M059J (cell line): ENCODE measurements at places on chromosomes 7 and 10. TPM values are rescaled to one million over a fixed set of nuclear protein-coding genes. Genes with fewer than 3 reads are reported as not detected.

Gene CLRN3
- not detected in 2 replicates for total RNA-seq

GRCh38 chr7:139675127-139676125, 102.4 kb downstream of the HIPK2 start:
- no peak for DNase-seq

- DNase-seq = no peak
Measured at GRCh38 chr7:134062460-134062859, 64.7 kb upstream of the LRGUK start.

DNA sequence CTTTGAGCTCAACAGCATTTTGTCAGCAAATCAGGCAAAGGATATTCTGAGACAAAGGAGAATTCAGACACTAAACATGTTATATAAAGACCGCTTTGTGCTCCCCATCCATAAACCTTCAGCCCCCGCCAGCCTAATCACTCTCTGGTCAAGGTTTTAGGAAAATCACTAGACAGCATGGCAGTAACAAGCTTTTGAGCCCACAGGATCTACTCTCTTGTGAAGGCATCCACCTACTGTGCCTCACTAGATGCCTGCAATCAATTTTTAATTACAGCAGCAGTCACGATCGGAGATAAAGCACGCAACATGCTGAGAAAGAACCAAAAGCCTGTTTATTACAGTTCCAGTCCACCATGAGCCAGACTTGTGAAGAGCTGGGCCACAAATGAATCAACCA, 19.1 kb downstream of the PDE1C start:
- no peak for DNase-seq

GRCh38 chr7:48872548-48872947, 51.8 kb upstream of the CDC14C start:
- DNase-seq = no peak

DNA sequence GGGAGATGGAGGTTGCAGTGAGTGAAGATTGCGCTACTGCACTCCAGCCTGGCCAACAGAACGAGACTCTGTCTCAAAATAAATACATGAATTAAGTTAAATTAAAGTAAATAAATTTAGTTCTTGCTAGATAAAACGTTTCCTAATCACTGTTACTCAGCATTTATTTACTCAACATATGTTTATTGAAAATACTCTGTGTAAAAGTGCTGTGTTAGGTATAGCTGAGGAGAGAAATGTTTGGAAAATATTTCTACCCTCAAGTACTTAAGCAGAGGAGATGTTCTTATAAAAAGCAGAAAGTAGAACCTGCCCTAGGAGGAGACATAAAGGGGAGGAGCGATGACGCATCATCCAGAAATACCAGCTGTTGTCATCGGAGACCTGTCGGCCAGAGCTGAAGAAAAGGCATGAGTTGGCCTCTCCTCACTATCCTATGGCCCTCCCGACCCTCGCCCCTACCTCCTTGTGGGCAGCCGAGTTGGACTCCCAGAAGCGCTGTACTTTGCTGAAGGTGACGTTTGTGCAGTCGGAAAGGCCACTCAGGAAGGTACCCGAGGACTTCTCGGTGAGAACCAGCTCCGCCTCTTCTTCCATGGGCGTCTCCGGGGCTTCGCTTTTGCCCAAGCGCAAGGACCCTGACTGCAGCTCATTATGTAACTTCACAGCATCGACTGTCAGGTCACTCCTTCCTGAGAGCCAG, 1.1 kb downstream of the RRP12 start:
- peak; percentile 76 for DNase-seq

DNA sequence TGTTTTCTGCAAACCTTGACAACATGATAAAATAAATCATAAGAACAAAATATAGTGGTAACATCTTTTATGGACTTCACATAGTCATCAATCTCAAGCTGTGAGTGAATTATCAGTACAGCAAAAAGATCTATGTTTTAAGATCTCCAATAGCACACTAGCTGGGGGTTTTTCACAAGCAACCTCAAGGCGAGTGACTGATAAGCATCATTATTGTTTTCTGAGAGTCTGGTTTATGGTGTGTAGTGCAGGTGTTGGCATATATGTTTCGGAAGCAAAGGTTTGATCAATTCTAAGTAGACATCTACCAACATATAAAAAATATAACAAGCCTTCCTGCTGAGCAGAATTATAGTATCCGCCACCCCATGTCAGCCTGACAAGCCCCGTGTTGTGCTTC, 403.8 kb upstream of the MGMT start:
- DNase-seq = no peak

DNA sequence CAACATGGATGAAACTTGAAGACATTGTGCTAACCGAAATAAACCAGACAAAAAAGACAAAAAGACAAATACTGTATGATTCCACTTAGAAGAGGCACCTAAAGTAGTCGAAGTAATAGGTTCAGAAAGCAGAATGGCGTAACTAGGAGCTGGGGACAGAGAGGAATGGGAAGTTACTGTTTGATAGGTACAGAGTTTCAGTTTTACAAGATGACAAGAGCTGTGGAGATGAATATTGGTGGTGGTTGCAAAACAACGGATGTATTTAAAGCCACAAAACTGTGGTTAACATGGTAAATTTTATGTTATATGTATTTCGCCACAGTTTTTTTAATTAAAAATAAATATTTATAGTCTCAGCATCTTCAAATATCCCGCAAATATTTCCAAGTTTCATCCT, 64.1 kb upstream of the DIP2C start:
- no peak for DNase-seq

DNA sequence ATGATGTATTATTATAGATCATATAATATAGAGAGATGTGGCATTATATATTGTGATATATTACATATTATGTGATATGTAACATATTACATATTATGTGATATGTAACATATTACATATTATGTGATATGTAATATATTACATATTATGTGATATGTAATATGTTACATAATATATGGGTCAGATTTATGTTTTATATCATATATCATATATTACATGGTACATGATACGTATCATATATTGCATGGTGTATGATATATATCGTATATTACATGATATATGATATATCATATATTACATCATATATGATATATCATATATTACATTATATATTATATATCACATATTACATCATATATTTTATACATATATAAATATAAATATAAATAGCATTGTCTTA, 164.1 kb upstream of the NEBL start:
- DNase-seq = no peak

GRCh38 chr7:9083837-9084236, 650.4 kb downstream of the NXPH1 start:
- no peak for DNase-seq

Gene OTUD1
- 3.4 and 3.7 TPM in 2 replicates for total RNA-seq

GRCh38 chr7:90345595-90346335, 751 bp upstream of the GTPBP10 start:
- DNase-seq = peak; percentile 51

- DNase-seq = peak; percentile 54
Measured at GRCh38 chr7:39085590-39086049, 107.9 kb downstream of the POU6F2 start.

DNA sequence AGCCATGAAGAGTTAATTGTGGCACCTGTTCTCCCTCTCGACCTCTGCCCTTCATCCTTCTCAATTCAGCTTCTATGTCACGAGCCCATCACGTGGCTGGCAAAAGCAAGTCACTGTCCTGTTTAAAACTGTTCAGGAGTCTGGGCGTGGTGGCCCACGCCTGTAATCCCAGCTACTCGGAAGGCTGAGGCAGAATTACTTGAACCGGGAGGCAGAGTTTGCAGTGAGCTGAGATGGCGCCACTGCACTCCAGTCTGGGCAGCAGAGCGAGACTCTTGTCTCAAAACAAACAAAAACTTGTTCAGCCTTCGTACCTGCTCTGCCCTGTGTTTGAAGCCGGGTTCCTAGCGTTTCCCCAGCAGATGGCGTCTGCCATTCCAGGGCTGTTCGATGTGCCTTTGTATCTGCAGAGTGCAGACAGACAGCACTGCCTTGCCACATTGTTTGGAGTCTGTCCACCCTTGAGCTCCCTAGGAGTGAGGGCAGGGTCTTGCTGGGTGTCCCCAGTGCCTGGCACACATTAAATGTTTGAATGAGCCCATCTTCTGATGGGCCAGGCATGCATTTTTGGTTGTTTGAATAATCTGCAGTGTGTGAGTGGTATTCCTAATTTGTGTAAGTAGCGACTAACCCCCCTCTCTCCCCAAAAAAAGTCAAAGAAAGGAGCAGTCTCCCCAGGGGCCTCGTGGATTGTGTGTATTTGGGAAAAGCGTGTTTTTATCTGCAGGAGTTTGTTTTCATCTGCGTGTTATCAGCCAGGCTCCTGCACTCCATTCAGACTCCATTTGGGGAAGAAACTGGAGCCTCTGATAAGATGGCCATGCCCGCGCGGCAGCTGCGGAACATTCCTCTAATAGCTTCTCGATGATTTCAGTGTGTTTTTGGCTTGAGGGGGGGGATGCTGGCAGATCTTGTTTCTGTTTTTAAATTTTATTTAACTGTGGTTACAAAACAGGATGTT, 61.2 kb downstream of the DNAJB6 start:
- peak; percentile 22 for DNase-seq

DNA sequence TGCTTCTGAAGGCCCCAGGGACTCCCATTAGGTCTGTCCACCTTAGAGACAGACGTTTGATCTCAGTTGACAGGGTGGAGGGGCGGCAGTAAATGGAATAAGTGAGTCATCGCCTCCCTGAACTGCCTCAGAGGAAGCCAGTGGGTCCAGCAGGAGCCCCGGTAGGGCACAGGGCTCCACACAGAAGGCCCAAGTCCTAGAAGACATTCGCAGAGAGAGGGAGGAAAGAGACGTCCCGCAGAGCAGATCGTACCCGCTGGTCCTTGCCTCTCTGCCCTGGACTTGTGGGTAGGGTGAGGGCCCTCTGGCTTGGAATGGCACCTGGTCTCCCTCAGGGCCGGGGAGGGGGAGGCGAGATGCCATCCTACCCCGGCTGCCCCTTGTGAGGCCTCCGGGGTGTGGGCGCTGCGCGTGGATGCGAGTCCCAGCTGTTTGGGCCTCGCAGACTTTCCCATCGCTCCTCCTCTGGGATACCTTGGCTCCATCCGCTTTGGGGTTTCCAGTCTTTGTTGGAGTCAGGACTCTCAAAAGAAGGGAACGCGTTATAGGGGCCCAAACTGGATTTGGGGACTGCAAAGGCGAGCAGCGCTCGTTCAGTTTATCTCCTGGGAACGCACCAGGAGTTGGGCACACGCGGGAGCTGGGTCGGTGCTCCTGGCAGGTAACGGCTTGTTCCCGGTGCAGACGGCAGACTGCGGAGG, 5.1 kb downstream of the TLX1 start:
- peak; percentile 60 for DNase-seq

GRCh38 chr7:90574820-90575187, 21.3 kb upstream of the CDK14 start:
- no peak for DNase-seq

Gene VAX1
- not detected in 2 replicates for total RNA-seq

Gene MKX
- 0.64 and 1.8 TPM in 2 replicates for total RNA-seq

DNA sequence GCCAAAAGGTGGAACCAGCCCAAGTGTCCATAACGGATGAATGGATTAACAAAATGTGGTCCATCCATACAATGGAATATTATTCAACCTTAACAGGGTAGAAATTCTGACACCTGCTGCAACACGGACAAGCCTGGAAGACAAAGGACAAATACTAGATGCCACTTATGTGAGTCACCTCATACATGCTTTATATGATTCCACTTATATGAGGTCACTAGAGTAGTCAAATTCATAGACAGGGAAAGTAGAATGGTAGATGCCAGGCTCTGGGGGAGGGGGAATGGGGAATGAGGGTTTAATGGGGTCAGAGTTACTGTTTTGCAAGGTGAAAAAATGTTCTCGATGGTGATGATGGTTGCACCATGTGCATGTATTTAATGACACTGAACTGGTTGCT, 34.0 kb upstream of the CYTH3 start:
- peak; percentile 91 for DNase-seq

DNA sequence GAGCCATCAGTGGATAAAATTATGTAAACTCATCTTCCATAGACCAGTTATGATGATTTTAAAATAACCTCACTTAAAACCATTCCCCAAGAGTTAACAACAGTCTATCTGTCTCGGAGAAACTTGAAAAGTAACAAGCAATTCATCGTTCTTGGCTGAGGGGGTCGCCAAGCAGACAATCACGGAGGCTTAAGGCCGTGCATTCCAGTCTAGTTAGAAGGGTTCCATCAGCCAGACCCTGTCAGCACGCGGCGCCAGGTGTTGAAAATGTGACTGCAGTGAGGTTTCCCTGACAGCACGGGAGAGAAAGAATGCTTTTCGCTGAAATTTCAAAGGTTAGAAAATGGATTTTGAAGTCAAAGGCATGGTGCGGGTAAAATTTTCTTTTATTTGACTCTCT, 1025.0 kb upstream of the CELF2 start:
- DNase-seq = no peak

Gene OR2A12
- total RNA-seq = not detected in 2 replicates

Gene ZNF425
- 1.1 and 3.1 TPM in 2 replicates for total RNA-seq

GRCh38 chr7:116691664-116692063, 19.7 kb downstream of the MET start:
- peak; percentile 87 for DNase-seq

- no peak for DNase-seq
Measured at GRCh38 chr10:131282961-131283360, 28.6 kb downstream of the TCERG1L start.

DNA sequence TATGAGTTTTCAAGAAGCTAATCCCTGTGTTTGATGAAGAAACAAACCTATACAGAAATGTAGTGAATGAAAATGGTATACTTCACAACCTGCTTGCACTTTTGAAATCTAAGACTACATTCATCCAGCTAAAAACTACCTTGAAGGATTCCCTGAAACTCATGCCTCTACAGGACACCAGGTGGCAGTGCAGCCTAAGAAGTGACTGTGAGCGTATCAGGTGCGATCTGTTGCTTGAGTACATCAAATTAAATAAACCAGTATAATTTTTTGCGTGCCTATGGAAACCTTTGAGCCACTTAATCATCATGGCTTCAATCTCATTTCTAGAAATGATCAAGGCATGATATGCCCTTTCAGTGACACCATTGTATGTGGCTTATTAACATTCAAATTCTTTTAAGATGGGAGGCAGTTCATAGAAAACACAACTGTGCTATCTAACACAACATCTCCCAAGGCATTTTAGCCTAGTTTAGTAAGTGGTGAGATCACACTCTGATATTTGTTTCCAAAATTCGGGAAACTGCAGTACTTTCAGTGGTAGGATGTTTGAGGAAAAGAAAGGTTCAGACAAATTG, 57.4 kb downstream of the PPP1R17 start:
- DNase-seq = peak; percentile 75

Gene FAM25A
- total RNA-seq = not detected in 2 replicates

GRCh38 chr7:114539575-114539974, 125.0 kb downstream of the FOXP2 start:
- DNase-seq = peak; percentile 4

Gene ZWINT
- total RNA-seq = 141 and 177 TPM in 2 replicates

GRCh38 chr7:95113590-95113989, 206.2 kb downstream of the PPP1R9A start:
- DNase-seq = no peak

Gene LEP
- total RNA-seq = not detected in 2 replicates

DNA sequence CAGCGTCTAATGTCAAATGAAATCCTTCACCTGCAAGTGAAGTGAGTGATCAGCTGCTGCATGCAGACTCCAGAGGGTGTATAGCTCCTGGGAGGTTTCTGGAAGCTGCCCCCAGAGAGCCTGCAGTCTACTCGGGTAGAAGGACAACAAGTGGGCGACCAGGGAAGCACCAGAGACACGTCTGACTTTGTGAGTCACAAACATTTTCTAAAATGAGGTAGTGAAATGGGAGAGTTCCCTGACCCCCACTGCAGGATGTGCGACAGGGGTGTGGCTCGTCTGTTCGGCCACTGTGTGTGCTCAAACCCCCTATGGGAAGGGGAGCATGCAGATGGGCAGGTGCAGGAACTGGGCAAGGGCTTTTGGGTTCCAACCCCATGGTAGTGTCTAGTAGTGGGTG, 177.1 kb upstream of the PRKCQ start:
- DNase-seq = no peak
